ENCODE measurements at places on chromosomes 5 and 9.

- peak; percentile 0 for DNase-seq
Observed at GRCh38 chr5:139646912-139647505, 1.1 kb upstream of the CXXC5 start.

DNA sequence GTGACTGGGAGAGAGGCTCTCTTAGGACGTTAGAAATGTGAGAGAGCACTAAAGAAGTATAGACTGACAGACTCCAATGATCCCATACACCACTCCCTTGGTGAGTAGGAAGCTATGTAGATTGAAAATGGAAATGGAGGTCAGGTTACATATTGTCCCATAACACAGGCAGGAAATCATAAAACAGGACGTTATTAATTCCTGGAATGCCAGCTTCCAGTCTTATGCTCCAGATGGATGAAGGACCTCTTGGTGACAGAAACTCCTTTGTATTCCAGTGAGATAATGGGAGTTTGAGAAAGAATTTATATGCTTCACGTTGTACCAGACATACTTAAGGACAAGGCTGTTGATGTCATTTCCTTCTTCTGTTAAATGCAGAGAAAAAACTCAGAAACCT is 338.2 kb upstream of the ITGA1 start:
- DNase-seq = no peak

GRCh38 chr5:163585206-163585605 is 79.8 kb downstream of the MAT2B start:
- DNase-seq = peak; percentile 70

DNA sequence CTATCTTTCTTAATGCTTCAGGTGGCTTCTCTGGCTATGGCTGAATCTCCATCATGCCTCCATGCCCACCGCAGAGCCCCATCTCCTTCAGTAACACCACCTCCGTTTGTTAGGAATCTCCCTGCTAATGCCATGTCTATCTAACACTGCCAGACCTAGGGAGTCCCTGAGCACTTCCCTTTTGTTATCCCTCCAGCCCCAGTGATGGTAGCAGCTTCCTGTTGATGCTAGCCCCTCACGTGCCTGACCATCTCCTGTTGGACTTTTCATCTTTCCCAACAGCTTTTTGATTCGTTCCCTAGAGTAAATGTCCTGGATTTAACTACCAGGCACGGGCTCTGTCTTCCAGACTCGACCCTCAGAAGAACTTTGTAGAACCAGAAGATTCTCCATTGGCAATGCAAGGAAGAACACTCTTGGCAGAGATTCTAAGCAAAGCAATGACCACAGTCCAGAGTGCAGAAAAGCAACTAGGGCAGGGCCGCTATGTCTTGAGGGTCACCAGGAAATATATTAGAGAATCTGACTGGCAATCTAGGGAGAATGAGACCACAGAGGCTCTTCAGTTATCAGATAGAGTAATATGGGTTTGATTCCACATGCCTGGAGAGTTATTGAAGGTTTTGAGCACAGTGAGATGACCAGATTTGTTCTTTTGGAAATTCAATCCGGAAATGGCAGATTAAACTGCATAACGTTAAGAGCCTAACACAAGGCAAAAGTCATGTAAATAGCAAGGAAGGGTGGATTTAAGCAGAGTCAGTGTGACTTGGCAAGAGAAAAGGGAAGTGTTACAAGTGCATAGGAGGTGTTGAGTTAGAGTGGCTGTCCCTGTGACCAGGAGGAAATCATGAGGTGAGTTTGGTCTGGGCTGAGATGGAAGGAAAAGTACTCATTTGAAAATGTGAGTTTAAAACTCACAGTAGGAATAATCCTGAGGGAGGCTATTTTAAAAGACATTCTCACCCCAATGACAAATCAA is 555.2 kb downstream of the ACTL7B start:
- DNase-seq = no peak

- DNase-seq = no peak
Observed at GRCh38 chr9:135758056-135758455, 56.1 kb downstream of the KCNT1 start.

DNA sequence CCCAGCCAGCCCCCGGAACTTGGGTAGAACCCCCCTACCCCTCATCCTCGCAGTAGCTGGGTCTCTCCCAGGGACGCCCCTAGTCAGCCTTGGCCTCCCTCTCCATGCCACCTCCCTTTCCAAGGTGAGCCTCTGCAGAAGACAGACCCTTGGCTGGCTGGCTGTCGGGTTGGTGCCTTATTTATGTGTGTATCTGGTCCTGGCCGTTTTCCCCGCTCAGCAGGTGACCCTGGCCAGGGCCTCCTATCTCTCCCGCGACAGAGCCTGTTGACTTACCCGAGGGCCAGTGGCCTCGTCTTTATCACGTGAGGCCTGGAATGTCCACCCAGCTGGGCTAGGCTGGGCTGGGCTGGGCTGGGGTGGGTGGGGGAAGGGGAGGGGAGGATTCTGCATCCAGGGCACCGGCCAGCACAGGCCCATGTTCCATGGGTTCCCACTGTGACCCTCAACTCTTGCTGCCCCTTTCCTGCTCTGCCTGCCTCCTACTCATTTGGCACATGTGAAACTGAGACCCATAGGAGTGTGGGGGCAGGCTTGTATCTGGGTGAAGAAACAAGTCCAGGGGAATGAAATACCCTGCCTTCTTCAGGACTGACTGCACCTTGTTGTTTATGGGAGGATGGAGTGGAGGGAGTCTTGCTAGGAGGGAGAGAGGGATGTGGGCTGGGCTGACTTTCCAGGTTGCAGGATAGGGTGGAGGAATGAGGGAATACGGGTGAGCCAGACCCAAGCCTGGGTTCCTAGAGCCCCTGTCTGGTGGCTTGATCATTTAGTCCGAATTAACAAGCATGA is 3.1 kb downstream of the CXXC5 start:
- DNase-seq = peak; percentile 46

GRCh38 chr9:97666907-97667686 is 30.0 kb downstream of the XPA start:
- no peak for DNase-seq

- no peak for DNase-seq
Observed at GRCh38 chr9:127667127-127667844, 39.5 kb upstream of the CFAP157 start.

DNA sequence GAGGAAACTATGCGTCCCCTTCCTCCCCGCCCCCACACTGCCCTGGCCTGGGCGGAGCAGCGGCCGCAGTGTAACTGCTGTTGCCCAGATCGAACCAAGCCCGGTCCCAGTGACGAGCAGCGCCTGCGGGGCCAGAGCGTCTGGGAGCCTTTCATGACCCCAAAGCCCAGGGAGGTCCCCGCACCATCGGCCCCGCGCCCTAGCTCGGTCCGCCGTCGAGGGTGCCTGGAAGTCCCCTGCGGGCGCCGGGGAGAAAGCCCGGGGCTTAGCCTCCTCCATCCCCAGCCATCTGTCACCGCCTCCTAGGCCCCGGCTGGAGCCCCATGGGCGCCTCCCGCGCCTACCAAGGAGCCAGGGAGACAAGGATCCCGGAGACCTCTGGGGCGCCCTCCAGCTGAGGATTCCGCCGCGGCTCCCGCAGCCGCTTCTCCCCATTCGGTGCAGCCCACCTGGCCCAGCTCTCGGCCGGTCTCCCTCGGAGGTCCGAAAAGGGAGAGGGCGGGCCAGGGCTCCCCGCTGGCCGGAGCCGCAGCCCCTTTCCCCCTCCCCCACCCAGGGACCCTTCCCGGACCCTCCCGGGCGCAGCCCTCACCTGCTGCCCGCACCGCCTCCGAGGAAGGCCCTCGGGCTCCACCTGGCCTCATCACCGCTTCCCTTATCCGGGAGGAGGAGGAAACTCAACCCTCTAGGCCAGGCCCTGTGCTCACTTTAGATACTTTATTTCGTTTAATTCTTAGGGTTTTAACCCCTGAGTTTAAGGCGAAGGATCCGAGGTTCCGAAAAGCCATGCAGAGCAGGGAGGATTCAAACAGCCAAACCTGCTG is 45.6 kb downstream of the APTX start:
- DNase-seq = no peak

- no peak for DNase-seq
Observed at GRCh38 chr5:151196556-151197290, 27.2 kb downstream of the CCDC69 start.

GRCh38 chr5:151243127-151243526 is 9.9 kb upstream of the GM2A start:
- DNase-seq = no peak

DNA sequence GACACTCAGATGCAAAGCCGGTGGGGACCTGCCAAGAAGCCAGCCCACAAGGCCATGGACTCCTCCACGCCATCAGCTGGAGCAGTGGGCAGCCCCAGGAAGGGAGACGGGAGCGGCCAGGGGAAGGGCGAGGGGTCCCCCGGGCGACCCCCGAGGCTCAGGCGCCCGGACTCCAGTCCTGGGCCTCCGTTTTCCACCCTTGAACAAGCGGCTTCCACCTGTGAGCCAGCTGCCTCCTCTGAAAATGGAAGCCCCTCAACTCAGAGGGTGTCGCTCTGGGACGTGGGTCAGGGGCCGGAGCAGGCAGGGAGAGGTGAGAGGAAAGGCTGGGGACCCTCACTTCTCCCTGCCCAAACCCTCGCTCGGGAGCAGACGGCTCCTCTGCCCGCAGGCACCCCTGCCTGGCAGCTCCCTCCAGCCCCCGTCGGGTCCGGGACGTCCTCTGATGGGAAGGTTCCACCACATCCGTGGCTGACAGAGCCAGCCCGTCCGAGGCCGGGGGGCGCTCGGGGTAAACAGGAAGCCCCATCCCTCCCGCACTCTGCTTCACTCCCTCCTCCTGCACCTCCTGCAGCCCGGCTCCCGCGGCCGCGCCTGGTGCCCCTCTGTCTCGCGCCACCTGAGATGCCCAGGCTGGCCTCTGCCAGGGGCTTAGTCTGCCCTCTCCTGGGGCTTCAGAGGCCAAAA is 3.7 kb upstream of the EGFL7 start:
- no peak for DNase-seq

- no peak for DNase-seq
Observed at GRCh38 chr5:102835717-102836116, 80.6 kb downstream of the PAM start.

DNA sequence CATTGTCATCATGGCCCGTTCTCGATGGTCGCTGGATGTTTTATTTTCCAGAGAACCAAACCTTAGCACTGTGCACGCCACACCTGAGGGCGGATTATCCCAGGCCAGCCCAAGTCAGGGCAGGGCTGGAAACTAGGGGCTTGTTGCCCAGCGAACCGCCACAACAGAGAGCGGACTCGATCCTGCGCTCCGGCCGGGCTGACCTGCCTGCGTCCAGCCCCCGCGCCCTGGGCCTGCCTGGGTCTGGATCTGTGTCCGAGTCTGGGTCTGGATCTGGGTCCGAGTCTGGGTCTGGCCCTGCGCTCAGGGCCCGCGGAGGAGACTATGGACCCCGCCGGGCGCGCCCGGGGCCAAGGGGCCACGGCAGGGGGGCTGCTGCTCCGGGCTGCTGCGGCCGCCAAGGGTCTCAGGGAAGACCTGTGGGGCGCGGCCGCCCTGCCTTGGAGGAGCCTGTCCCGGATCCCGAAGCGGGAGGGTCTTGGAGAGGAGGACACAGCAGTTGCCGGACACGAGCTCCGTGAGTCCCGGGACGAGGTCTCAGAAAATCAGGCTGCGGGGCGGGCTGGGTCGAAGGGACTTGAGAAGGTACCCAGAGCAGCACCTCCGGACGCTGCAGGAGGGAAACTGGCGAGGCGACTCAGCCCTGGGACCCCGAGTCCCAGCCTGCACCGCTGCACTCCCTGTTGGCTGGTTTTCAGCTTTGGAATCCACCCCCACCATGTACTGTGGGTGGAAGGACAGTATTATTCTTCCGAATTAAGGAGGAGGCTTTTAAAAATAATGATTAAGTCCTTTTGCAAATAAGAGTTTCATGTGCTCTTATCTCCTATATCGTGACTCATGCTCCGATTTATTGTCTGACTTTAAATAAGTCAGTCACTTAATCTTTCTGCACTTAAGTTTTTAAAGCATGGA is at the start of gene ANKDD1B:
ANKDD1B (plus strand) TSS at position 143 of the 915 bp plus-strand sequence; CDS start at position 325, 182 bp downstream.
- no peak for DNase-seq

DNA sequence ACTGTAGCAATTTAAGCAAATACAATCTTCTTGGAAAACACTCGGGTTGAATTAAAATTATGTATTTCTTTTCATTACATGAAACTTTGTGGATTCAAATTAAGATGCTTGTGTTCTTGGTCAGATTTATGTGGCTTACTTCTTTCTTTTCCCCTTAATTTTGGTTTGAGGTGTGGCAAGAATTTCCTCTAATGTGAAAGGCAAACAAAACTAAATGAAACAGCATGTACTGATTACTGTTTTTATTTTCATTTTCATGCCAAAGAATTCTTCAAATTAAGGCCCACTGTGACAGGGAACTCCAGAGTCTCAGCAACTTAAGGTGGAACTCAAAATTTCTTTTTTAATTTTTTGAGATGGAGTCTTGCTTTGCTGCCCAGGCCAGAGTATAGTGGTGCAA is at the start of gene OMD:
OMD (minus strand) TSS at position 132 of the 400 bp plus-strand sequence. CDS start 6,913 bp downstream, outside the sequence.
- no peak for DNase-seq

DNA sequence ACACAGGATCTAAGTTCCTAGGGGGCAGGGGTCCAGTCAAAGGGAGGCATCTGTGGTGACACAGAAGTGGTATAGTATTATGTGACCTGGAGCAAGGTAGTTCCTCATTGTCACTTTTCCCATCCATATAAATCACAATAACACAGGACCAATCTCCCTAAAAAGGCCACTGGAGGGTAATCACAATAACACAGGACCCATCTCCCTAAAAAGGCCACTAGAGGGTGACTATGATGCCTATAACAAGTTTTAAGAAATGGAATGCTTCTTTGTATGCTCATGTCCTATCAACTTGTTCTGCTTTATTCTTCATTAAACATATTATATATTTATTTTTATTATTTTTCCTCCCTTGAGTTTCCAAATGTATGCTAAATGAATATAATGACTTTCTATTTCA is 254.6 kb downstream of the ASTN2 start:
- DNase-seq = no peak

DNA sequence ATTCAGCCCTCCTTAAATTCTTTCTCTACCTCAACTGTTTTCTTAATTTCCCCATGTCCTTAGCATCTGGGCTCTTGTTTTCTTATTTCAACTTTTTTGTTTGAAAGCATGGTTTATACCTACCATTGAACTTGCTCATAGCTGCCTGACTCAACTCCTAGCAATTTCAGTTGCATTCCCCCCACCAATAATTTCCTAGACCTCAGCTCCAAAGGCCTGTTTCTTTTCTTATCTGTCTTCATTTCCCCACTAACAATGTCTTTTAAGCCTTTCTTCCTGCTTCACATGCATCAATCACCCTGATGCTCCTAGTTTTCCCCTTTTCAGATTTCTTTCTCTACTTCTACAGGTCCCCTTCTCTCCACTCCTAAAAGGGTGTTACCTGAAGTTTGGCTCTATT is 129.7 kb upstream of the PDE4D start:
- no peak for DNase-seq

DNA sequence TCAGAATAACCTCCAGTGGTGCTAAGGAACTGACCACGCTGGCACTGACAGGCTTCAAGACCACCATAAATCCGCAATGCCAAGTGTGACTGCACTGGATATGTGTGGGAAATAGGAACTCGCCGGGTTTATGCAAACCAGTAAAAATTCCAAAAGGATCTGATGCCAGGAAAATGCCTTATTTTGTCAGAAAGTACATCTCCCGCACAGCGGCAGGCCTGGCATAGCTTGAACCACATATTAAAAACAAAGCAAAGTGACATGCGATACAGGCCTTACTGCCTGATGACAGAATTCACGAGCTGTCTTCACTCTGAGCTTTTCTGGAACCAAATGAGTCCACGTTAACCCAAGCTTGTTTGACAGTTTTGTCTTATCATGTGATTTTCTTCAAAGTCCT is 139.6 kb downstream of the GLIS3 start:
- DNase-seq = no peak

GRCh38 chr5:65299861-65300260 is 181.9 kb downstream of the ADAMTS6 start:
- DNase-seq = no peak

- DNase-seq = no peak
Observed at GRCh38 chr5:32506201-32506661, 61.7 kb upstream of the ZFR start.

GRCh38 chr9:14348373-14349145 is 34.6 kb upstream of the NFIB start:
- DNase-seq = no peak
